NCI-H345 (cell line): ENCODE measurements at places on chromosomes 12 and 14.
A peak's percentile ranks its signal among the peaks of the same experiment; 100 is the strongest.

DNA sequence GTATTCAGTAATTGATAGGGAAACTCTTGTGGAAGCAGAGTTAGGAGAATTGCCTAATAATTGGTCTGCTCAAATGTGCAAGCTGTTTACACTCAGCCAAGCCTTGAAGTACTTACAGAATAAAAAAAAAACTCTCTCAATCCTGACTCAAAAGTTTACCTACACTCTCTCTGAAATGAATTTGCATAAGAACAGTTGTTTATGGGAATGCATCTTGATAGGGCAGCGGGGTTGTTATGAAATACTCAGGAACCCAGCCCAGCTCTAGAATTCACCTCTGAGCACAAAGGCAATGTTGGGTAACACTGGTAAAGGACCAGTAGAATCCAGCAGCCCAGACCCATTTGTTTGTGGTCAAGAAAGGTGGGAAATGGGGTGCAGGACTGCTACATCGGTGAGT is 267.0 kb downstream of the CPNE8 start:
- DNase-seq: no peak

DNA sequence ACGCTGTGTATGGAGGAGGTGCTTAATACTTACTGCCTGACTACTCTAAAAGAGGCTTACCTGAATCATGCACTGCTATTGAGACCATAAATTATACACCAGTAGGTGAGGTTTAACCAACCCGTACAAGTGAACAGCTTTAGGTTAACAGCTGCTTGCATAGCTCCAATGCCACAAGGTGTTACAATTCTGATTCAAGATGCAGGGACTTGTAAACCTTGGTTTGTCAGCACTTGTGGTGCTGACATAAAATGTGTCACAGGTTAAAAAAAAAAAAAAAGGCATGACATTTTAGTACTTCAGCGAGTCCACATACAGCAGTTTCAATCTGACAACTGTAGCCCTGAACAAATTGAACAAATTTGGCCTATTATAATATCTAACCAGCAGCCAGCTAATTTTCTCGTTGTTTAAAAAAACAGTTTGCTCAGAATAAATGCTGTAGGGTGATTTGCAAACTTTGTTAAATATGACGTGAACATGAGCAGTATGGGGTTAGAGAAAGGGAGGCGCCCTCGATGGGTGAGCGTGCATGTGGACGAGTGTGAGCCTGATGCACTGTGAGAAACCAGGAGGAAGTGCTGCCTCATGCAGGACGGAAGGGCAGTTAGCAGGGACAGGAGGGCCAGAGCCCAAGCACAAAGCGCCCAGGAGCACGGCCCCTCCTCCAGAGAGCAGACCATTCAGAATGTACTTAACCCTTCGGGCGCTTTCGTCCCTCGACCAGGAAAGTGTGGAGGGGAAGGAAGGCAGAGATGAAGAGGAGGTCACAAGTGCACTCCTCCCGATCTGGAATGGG is 44.7 kb downstream of the TCHP start:
- DNase-seq: no peak

DNA sequence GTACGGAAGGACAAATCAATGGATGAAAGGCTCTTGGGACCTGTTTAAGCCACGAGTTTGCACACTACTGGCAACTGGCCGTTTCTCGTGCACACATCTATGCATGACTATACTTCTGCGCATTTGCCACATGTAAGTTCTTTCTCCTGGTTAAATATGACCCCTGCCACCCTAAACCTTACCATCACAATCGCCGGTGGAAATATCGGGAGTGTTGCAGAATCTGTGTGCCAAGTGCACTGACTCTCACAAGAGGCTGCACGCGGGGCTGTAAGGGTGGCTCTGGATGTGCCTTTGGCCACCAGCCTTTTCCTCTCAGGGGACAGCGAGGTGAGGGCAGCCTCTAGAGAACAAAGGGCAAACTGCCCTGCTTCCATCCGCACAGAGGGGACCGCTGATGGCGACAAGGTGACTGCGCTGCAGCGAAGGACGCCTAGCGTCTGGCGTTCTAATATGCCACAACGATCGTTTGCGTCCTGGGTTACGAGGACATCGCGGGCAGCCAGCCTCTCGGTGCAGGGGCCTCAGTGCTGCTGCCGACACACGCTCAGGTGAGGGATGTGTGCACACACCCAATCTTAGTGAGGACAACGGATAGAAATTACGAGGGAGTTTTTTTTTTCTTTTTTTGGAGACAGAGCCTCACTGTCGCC is 232.2 kb downstream of the PCNX1 start:
- DNase-seq: no peak

- DNase-seq: no peak
Observed at GRCh38 chr14:66069830-66070541, 416.2 kb upstream of the CCDC196 start.

- no peak for DNase-seq
Observed at GRCh38 chr14:98682033-98682432, 590.0 kb downstream of the BCL11B start.

DNA sequence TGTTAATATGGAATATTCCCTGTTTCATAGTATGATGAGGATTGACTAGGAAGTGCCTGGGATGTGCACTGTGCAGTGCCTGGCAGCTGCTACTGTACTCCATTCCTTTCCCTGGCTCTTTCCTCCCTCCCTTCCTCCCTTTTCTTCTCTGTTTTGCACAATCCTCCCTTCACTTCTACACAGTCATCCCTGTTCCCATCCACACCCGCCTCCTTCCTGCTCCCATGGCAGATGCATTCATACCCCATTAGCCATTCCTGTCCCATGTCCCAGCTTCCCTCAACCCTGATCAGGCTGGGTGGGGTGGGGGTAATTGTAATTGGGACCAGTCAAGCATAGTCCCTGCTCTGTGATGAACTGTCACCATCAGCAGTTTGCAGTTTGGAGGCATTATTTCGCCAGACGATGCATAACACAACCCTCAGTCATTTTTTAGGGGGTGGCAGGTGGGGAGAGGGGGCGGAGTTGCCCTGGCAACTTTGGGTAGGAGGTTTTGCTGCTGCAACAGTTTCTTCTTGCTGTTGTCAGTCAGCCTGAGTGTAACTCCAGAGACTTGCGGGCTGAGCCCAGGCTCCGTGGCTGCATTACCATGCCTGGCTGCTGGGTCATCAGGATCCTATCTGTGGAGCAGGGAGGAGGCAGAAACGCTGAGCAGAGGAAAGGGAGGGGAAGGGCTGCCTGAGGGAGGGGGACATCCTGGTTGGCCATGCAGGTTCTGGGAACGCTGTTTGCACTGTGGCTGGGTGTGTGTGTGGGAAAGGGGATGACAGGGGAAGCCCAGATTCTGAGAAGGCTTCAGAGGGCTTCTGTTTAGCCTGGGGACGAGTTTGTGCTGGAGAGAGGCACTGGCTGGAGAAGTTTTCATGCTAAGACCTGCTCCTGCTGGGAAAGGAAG is 4.1 kb upstream of the KRT84 start:
- no peak for DNase-seq

GRCh38 chr12:65854629-65855028 is 30.3 kb downstream of the HMGA2 start:
- DNase-seq: no peak

DNA sequence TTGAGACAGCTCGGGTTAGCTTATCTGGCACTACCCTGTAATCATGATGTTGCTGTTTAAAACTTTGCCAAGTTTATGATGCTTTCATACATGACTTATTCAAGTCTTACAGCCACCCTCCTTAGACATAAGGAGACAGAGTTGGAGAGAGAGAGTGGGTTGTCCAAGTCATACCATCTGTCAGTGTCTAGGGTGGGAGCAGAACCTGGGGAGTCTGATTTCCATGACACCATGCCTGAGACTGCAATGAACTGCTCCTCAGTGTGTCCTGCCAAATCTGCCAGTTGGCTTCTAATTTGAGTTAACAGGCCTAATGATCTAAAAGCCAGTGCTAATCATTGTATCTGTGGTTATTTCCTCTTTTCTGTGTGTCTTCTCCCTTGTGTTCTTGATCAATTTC is 43.7 kb upstream of the PHC1 start:
- DNase-seq: no peak

GRCh38 chr12:118377884-118378470 is 1.6 kb downstream of the SUDS3 start:
- DNase-seq: peak; percentile 52

- DNase-seq: no peak
Observed at GRCh38 chr12:52144512-52145227, 47.1 kb downstream of the KRT80 start.

DNA sequence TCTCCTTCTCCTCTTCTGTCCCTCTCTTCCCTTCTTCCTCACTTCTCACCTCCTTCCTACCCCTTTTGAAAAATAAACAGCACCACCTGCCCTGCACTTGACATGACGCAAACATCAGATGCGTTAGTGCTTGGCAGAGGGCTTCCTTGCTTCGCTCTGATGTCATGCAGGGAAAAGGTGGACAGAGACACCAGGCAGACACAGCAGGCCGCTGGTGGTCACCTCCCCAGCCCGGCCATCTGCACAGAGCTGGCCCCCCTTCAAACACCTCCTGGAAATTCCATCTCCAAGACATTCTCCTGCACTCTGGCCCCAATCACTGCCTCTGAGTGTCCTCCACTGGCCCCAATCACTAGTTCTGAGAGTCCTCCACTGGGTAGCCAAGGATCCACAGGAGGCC is 353.6 kb downstream of the MED13L start:
- no peak for DNase-seq

DNA sequence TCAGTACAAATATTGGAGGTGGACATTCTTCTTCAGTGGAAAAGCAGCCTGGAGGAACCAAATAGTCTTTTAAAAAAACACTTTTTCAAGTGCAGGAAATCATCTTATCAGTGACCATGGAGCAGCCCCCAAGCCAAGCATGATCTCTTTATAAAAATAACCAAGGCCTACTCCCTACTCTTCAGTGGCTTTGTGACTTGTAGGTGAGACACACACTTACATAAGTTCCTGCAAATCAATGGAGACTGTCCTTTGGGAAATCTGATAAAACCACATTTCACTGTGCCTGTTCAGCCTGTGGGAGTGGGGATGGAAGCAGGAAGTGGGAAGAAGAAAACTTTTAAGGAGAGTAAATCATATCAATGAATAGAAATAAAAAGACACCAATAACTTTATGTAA is 56.3 kb downstream of the MBIP start:
- no peak for DNase-seq

DNA sequence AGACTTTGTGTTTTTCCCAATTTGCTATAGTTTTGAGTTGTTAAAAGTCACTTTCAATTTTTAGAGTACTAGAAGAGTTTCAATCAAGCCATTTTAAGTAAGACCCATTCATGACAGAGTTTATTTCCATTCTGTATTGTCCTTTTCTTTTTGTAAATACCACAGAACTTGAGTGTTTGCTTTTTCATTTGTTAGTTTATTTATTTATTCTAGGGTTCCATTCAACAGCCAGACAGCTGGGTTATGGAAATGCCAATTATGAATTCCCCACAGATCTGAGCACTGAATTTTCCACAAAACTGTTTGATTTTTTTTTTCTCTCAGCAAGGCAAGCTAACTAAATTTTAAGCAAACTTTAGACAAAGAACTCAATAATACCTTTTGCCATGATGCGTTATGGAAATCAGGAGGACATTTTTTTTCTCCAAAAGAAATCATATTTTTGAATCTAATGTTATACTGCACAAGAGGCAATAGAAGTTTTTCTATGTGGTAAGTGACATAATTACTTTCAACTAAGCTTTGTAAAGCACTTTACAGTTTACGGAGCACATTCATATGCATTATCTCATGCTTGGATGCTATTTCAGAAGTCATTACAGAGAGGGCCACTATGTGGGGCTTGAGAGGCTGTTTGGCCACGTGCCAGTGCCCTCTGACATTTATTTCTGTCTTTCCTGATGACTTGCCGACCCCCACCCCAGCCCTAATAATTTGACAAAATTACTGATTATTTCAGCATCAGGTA is 181.5 kb downstream of the VRK1 start:
- peak; percentile 70 for DNase-seq

DNA sequence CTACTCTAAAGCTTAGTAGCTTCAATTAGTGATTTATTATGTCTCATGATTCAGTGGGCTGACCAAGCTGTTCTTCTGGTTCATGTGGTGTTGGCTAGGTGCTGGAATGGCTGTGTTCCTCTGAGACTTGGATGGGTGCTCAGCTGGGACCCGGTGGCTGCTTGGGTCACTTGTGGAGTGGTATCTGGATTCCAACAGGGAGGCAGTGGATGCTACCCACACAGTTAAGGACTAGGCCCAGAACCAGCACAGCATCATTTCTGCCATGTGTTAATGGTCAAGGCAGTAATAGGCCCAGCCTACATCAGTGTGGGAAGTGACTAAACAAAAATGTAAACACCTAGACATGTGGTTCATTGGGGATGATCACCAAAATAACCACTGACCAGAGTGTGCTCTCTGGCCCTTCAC is 72.2 kb downstream of the FGD4 start:
- DNase-seq: no peak

GRCh38 chr14:89000007-89000942 is 175.8 kb downstream of the TTC8 start:
- no peak for DNase-seq

DNA sequence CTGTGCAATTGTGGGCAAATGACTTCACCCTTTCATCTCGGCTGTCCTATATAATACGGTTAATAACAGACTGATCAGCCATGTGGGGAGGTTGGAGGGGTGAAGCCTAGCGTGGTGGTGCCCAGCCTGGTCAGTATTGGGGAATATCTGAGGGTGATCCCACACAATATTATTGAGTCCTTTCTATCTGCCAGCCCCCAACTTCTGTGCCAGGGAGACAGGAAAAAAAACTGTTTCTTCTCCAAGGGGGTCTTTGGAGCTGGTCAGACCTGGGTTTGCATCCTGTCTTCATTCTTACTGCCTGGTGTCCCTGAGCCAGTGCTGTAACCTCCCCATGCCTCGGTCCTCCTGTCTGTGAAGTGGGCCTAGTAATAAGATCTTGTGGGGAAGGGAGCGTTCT is 6.5 kb downstream of the CYP46A1 start:
- DNase-seq: no peak

DNA sequence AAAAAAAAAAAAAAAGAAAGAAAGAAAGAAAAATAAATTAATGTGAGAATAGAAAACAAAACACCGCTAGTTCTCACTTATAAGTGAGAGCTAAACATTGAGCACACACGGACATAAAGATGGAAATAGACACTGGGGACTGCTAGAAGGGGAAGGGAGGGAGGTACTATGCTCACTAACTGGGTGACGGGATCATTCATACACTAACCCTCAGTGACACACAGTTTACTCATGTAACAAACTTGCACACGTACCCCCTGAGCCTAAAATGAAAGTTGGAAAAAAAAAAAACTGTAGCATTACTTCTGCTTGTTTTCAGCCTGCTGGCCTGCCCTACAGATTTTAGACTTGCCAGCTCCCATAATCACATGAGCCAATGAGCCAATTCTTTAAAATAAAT is 10.5 kb upstream of the PRMT5 start:
- DNase-seq: no peak
